ENCODE measurements at places on chromosomes 2 and 18.

- DNase-seq: no peak
Measured at GRCh38 chr18:46398005-46398404, 259.0 kb downstream of the LOXHD1 start.

DNA sequence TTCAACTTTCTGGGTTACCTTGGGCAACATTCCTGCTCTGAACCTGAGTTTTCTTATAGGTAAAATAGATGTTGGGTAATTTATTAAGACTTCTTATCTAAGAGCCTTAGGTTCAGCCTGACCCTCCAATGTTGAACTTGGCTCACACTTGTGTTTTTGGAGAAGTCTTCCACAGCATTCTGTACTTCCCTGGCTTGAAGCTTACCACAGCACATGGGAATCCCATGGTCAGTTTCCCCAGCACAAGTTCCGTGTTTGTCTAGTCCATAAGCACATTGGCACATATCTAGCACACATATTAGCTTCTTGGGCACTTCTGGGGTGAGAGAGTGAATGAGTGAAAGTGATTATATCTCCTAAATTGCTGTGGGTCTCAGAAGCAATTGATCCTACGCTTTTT is 782.5 kb upstream of the HS6ST1 start:
- DNase-seq: no peak

GRCh38 chr18:39051013-39051412 is 1485.4 kb upstream of the CELF4 start:
- DNase-seq: no peak

- no peak for DNase-seq
Measured at GRCh38 chr2:114709936-114710850, 267.8 kb downstream of the DPP10 start.

- no peak for DNase-seq
Measured at GRCh38 chr18:11260961-11261461, 111.6 kb upstream of the PIEZO2 start.

- no peak for DNase-seq
Measured at GRCh38 chr2:14720319-14720718, 87.8 kb downstream of the LRATD1 start.

- DNase-seq: no peak
Measured at GRCh38 chr2:71927757-71928715, 219.6 kb downstream of the CYP26B1 start.

- DNase-seq: no peak
Measured at GRCh38 chr2:134676960-134677359, 41.8 kb downstream of the TMEM163 start.

GRCh38 chr2:176471949-176472348 is 202.7 kb downstream of the MTX2 start:
- no peak for DNase-seq

GRCh38 chr2:239456940-239457339 is 56.1 kb upstream of the HDAC4 start:
- no peak for DNase-seq

DNA sequence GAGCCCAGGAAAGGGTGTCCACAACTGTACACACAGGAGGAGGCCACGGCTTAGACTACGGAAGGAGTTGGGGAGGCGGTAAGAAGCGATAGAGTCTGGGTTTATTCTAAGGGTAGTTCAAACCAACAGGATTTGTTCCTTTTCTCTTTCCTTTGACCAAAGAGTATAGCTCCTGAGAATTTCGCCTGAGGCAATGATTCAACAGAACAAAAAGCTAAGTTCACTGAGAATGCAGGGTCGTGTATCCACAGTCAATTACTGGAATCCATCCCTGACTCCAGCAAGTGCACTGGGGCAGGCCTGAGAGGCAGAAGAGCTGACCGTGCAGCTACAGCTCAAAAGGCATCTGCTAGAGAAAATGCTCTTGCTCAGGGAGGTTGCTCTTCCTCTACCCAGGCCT is 140.9 kb downstream of the TFCP2L1 start:
- DNase-seq: no peak

GRCh38 chr2:223538920-223539440 is 63.2 kb downstream of the SCG2 start:
- DNase-seq: no peak

- no peak for DNase-seq
Measured at GRCh38 chr18:75654851-75655751, 227.6 kb upstream of the SMIM21 start.

DNA sequence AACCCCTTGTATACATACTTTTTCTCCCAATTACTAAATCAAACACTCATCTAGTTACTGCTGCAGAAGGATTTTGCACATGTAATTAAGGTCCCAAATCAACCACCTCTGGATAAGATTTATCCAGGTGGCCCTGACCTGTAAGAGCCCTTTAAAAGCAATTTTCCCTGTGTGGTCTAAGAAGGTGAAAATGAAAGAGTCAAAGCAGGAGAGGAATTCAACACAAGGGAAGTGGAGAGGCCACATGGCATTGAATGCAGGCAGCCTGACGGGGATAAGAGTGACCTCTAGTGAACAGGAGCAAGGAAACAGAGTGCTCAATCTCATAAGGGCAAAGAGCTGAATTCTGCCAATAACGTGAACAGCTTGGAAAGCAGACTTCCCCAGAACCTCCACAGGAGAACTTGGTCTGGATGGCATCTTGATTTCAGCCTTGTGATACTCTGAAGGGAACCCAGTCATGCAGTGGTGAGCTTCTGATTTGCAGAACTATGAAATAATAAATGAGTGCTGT is 27.2 kb downstream of the PPP3R1 start:
- DNase-seq: no peak

GRCh38 chr2:70962885-70963878 is 15.2 kb upstream of the ANKRD53 start:
- no peak for DNase-seq

GRCh38 chr2:164692114-164692513 is 70.8 kb upstream of the GRB14 start:
- DNase-seq: no peak

GRCh38 chr2:164595031-164595430 is 26.3 kb downstream of the GRB14 start:
- DNase-seq: no peak

- DNase-seq: no peak
Measured at GRCh38 chr2:189163889-189164288, 15.7 kb downstream of the COL5A2 start.

Data from hypothalamus (tissue), 51 donors.